ENCODE measurements at places on chromosomes 7 and 10.

DNA sequence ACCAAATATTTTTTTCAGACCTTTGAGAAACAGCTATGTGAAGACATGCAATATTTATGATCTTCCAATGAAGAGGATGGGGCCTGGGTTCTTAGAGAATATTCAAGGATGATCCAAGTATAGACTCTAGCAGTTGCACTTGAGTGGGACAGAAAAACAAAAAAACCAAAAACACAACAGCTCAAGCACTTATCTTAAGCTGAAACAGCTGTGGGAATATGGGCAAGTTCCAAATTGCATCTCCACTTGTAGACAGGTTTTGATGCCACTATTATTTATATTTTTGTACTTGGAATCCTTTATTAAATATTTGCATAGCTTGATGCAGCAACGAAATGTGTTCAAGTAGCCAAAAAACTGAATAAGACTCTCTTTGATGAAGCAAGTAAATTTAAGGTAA, 2.2 kb upstream of the PDK4 start:
- DNase-seq, result no peak

DNA sequence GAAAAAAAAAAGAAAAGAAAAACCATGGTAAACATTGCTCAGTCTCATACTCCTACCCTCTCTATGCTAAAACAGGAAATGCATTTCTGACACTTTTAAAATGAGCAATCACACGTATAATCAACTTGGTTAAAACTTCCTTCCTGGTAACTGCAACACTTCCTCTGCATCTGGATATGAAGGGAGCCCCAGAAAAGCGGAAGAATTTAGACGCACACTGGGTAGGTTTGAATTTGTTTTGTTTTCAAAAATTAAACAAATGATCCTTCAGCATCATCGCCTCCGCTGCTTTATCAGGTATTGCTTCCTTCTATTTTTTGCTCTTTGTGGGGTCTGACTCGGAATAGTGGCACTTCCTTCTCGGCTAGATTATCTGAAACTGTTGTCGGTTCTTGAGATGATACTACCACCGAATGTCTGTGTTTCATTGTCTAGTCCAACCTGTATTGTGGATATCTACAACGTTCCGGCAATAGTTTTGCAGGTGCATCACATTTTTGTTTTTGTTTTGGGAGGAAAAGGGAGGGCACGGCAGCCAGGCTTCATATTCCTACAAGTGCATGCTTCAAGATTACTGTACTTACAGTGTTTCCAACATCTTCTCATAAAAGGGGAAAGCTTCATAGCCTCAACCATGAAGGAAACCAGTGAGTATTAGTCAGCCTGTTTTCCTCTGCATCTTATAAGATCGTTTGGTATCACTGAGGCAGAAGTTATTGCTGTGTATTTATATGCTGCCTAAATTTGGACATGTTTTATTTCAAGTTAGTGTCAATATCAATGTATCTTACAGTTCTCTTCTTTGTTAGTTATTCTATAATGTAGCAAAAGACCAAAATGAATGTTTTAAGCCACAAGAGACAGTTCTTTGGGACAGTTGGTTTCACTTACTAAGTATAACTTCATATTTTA, at the start of gene PIK3CG:
TSS of gene PIK3CG (plus strand) at position 153 of the 912 bp plus-strand sequence. CDS start 2,280 bp downstream, outside the sequence.
- no peak for DNase-seq

- DNase-seq, result no peak
These were observed 789.8 kb downstream of the PHTF2 start for GRCh38 chr7:78588393-78588792.

DNA sequence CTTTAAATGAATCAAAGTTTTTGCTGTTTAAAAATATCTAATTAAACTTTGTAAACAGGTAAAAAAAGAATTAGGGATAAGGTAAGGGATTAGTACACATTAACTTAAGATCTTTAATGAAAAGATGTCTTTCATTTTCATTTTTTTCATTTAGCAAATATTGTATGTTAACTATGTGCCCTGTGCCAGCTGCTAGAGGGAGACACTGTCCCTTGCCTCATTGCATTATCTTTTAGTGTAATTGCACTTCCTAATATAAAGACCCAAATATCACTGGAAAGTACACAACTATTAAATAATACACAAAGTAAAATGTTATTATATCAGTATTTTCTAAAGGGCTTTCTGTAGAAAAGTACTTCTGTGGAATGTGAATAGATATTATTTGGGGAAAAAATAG, 102.7 kb downstream of the GPR37 start:
- no peak for DNase-seq

DNA sequence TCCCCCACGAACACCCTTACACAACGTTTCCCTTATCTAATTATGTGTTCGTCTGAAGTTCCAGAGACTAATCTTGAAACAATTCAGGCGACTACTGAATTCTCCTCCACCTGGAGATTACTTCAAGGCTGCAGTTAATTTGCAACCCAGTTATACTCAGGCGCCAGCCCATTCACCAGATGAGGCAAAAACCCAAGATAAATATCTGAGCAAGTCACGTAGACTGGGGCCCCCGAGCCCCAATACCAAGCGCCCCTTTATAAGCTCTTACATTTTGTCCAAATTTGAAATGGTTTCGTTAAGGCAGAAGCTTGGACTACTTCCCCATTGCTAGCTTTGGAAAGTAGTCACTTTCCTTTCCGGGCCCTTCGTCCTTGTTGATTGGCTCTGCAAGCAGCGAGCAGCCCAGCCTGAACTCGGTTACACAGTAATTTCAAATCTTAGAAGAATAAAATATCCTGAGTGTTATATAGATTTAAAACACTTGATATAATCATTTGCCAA, 1.2 kb downstream of the TPK1 start:
- no peak for DNase-seq

- DNase-seq, result no peak
These were observed 34.8 kb downstream of the CFAP43 start for GRCh38 chr10:104197364-104197763.

DNA sequence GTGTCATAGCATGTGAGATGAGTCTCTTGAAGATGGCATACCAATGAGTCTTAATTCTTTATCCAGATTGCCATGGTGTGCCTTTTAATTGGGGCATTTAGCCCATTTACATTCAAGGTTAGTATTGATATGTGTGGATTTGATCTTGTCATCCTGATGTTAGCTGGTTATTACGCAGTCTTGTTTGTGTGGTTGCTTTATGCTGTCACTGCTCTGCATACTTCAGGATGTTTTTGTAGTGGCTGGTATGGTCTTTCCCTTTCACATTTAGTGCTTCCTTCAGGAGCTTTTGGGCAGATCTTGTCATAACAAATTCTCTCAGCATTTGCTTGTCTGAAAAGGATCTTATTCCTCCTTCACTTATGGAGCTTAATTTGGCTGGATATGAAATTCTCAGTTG, 16.5 kb downstream of the FAM25A start:
- no peak for DNase-seq

GRCh38 chr10:29980084-29980483, 79.3 kb downstream of the JCAD start:
- no peak for DNase-seq

DNA sequence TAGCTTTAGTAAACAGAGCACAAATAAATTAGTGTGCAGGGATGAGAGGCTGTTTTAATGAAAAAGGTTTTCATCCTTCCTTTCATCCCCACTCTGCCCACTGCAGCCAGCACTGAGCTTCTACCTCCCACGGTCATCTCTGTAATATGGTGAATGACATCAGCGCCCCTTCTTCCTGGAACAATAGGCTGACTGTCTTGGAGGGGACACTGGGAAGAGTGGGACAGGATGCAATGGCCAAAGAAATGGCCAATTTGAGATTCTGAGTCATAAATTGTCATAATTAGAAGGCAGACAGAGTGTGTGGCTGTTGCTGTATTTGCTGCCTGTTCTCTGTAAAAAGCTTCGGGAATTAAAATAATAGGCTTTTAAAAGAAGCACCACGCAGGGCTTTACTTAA, 126.7 kb upstream of the CALN1 start:
- DNase-seq, result no peak

DNA sequence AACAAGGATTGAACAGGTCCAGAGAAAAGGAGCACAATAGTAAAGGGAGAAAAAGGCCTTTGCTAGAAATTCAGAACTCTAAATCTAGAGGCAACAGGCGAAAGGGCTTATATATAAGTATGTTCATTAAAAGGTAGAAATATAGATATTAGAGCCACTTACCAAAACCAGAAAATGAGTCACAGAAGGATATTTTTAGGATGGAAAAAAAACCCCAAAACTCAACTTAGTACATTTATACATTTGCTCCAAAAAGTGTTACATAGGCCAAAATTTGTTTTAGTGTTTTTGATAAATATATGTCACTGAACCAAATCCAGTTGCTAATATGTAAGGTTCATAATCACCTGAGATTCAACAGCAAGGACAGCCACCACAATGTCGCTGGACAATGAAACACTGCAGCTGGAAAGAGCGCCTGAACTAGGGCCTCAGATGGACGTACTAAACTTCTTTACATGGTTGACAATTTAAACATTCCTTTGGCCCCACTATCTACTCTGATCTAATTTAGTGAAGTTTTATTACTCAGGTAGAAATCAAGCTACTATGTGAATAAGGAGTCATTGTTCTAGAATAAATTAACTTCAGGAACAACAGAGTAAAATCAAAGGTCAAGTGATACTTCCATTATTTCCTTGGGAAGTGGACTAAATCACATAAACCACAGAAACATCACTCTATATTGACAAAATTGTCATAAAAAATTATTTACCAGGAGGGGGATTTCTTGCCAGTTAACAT, 10.9 kb downstream of the FAM3C start:
- no peak for DNase-seq

DNA sequence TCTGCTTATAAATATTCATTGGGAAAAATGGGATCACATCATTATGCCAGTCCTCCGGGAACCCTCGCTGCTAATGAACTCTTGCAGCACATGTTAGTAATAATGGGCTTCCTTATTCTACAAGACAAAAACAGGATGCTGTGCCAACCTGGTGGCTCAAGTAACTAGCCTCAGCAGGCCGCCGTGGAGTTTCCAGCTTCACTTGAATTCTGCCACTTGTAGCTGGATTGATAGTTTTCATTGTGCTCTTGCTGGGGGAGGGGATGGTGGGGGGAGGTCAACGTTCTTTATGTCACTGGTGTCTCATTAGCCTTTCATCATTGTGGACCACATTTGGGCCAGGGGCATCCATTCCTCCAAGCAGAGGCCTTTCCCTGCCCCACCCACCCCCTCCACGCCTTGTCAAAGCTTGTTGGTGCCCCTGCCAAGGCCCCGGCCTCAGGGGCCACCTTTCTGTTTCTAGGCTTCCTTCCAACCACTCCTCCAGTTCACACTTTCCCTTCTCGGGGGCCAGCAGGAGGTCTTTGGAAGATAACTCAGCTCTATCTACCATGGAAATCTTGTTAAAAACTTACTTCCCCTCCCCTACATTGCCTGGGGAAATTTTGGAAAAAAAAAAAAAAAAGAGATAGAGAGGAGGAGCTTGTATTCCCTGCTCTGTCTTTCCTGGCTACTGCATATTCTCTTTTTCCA, 153.9 kb downstream of the BMPER start:
- DNase-seq, result no peak

GRCh38 chr7:24827027-24827426, 69.8 kb upstream of the GSDME start:
- DNase-seq, result no peak

DNA sequence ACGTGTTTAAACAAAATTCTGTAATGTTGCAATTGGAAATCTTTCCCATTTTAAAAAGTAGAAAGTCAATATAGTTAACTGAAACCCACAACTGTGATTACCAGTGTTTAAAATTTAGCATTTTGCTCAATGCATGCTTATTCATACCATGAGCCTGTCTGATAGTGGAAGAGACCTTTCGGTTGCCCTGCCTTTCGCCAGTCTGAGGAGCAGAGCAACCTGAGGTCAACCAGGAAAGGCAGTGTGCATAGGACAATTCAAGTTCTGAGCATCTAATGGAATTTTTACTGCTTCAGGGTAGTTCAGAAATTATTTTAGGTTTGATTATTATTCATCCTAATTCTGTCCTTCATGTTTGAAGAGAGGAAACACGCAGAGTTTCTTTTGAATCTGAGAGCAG, 100.8 kb downstream of the CUBN start:
- no peak for DNase-seq

DNA sequence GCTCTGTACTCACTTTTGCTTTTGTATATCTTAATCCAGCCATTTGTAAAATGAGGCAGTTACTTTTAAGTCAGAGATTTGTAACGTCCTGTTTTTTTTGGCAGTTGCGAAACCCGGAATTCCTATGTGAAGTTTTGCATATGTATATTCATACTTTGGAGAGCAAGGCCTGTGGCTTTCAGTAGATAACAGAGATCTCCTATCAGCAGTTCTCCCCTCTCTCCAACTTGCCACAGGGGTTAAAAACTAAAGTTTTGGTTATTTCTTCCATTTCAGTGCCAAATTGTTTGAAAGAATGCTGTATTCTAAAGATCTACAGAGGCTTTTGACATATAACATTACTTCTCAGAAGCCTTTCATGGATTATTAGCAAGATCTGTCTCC, 102.4 kb downstream of the EXOC4 start:
- no peak for DNase-seq
